Tracheal epithelial cell (primary cell): ENCODE measurements at places on chromosomes 4 and X. TPM values are rescaled to one million over a fixed set of nuclear protein-coding genes. Genes with fewer than 3 reads are reported as not detected.

Gene PPP1R2C
- total RNA-seq: not detected in 2 replicates

Gene GYPB
- total RNA-seq: not detected in 2 replicates

Gene TMEM187
- 4.9 and 8.9 TPM in 2 replicates for total RNA-seq

Gene GLRA2
- total RNA-seq: 0.85 TPM in 1 of 2 replicates, not detected in the other

Gene HMX1
- not detected in 2 replicates for total RNA-seq

Gene PF4V1
- 2.7 TPM in 1 of 2 replicates, not detected in the other for total RNA-seq

Gene ARL9
- total RNA-seq: 0.43 TPM in 1 of 2 replicates, not detected in the other
